Myocyte (in vitro differentiated cells): ENCODE measurements at places on chromosomes 7 and 10. TPM values are rescaled to one million over a fixed set of nuclear protein-coding genes. Genes with fewer than 3 reads are reported as not detected.
A peak's percentile ranks its signal among the peaks of the same experiment; 100 is the strongest.

- DNase-seq = peak; percentile 85
Observed at GRCh38 chr7:98797150-98797549, 72.7 kb downstream of the TMEM130 start.

DNA sequence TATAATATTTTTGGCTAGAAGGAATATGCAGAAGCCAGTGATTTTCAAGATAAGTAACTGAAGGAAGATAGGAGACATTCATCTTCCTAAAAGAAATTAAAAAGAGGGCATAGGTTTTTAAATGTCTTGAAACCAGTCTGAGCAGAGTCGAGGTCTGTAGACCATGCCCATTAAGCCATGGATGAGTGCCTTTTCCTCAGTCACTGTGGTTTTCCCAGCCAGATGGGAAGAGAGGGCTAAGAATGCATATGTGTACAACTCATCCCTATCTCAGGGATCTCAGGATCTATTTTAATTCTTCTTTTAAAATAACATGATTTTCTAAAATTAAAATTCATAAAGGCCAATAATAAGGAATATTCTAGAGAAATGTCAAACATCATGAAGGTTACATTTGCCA is 112.8 kb downstream of the PPP1R3A start:
- DNase-seq = peak; percentile 57

- peak; percentile 14 for DNase-seq
Observed at GRCh38 chr7:130084037-130084875, 13.9 kb downstream of the KLHDC10 start.

GRCh38 chr10:96830511-96831199 is 1.4 kb upstream of the LCOR start:
- DNase-seq = peak; percentile 65

DNA sequence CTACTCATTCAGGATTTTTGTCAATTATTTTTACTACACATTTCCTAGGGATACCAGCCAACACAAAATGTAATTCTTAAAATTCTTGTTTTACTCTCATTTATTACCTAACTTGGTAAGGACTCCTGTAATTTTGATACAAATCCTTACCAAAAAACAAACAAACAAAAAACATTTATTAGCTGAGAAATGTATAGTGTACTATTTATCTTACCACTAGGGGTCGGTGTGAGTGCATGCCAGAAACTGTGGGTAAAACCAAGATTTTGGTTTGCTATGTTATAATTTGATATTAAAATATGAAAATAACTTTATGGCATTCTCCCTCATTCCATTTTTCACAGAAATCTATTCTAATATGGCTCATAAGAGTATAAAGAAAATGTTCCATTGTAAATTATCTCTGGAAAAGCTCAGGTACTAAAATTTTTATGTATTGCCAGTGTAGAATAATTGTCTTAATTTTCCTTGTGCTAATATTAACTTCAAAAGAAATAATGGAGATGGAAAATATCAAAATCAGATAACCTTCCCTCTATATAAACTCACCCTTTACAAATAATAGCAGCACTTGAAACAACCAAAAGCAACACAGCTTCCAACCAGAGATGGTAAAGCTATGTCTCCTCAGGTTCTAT is 290.8 kb upstream of the PCDH15 start:
- no peak for DNase-seq

DNA sequence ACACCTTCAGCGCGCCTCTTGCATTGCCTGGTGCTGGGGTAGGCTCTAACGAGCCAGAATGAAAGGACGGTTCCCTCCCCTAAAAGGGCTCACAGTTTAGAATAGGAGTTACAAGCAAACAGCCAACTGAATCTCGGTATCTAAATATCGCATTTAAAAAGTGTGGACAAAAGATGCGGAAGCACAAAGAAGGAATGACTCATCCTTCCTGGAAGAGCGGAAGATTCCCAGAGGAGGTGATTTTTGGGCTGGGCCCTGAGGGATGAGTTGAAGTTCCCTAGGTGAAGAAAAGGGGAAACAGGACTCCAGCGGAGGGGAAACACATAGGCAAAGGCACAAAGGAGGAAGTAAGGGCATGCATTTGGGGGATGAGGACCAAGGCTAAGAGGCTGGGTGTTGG is 29.9 kb downstream of the SRRM3 start:
- no peak for DNase-seq

DNA sequence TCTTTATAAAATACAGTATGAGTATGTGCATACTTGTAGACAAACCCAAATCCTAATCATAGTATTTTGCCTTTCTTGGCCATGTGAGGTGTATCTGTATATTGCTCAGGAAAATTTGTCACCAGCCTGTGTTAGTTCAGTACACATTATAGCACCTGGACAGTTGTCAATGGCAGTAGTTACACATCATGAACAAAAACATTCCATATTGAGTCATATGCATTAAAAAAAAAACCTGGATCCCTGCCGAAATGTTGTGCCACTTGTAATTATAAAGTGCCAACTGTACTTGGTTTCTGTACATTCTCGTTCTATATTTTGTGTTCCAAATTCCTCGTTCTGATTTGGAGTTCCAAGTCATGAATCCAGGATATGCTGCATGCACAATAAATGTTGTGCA is 410.4 kb downstream of the INHBA start:
- DNase-seq = no peak

- no peak for DNase-seq
Observed at GRCh38 chr10:106360870-106361269, 803.6 kb downstream of the SORCS1 start.

GRCh38 chr10:44806950-44807349 is 104.2 kb upstream of the TMEM72 start:
- DNase-seq = no peak

GRCh38 chr7:151013733-151014497 is 10.4 kb downstream of the ATG9B start:
- no peak for DNase-seq

DNA sequence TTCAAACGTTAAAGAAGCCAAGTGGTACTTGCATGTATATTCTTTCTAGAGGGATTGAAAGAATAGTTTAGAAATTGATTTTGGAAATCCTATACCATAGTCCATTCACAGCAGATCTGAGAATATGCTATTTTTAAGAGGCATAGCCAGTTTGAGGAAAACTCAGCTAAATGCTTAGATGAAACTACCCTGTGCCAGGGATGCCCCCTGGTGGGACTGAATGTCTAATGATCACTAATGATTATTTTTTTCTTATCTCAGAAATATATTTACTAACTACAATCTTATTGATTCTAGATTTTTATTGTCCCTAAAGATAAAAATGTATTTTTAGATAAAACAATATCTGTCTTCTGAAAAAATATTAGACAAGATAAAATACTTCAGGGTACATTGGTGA is 844.9 kb upstream of the PHF14 start:
- DNase-seq = no peak

DNA sequence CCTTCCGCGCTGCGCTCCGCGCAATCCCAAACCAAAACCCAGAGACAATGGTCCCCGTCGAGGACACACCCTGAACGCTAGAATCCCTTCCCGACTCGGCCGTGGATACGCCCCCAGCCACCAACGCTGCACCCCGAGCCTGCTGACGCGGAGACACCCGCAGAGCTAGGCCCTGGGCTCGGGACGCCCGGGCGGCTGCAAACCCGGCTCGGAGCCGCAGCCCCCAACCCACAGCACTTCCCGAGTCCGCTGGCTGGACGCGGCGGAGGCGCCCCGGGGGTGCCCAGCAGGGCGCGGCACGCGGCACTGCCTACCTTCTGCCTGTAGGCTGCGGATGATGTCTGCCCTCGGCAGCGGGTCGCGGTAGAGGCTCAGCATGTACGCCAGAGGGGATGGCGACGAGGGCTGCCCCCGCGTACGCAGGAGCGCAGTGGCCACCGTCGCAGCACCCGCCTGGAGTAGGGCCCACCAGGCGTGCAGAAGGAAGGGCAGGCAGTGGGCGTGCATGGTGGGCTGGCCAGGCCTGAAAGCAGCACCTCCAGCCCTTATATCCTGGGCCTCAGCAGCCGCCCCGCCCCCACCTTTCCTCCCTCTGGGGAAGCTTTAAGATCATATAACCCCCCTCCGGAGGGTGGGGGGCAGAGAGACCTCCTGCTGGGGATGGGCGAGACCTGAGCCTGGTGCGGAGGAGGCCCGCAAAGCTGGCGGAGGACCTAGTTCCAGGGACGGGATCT is at the start of gene NODAL:
Gene NODAL (minus strand): TSS at position 521 of the 734 bp plus-strand sequence. CDS start 14 bp downstream, at position 507.
- no peak for DNase-seq

DNA sequence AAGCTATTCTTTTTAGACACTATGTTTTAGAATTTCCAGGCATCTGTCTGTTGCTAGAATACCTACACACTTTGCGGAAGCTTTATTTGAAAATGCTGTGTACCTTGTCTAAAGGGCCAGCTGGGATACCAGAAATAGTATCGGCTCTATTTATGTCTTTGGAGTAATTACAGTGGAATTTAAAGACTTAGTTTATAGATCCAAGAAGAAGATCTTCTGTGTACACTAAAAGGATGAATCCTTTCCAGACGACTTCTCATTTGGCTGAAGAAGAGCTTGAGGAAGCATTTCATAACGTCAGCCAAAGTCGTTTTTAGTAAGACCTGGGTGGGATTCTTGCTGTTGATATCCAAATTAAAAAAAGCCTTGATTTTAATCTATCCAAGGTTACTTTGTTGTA is 365.9 kb downstream of the INHBA start:
- DNase-seq = peak; percentile 39

GRCh38 chr10:10977226-10977956 is 40.3 kb upstream of the CELF2 start:
- DNase-seq = no peak

- no peak for DNase-seq
Observed at GRCh38 chr7:142469696-142470543, 212.1 kb upstream of the PRSS58 start.

- no peak for DNase-seq
Observed at GRCh38 chr10:28317760-28318159, 14.9 kb upstream of the MPP7 start.

The GCK gene
- total RNA-seq = 0.13 TPM in 1 of 2 replicates, not detected in the other

The NPTX2 gene
- total RNA-seq = 121 and 170 TPM in 2 replicates

The SLIT1 gene
- total RNA-seq = 0.03 and 0.05 TPM in 2 replicates

The FAM221A gene
- total RNA-seq = 1.8 and 2.9 TPM in 2 replicates

The GJC3 gene
- not detected in 2 replicates for total RNA-seq
